ENCODE measurements at places on chromosomes 5 and 9.
A peak's percentile ranks its signal among the peaks of the same experiment; 100 is the strongest.

- DNase-seq, result no peak
Observed at GRCh38 chr5:76099286-76099702, 16.1 kb downstream of the SV2C start.

- DNase-seq, result no peak
Observed at GRCh38 chr9:123265833-123266232, 2.6 kb downstream of the STRBP start.

DNA sequence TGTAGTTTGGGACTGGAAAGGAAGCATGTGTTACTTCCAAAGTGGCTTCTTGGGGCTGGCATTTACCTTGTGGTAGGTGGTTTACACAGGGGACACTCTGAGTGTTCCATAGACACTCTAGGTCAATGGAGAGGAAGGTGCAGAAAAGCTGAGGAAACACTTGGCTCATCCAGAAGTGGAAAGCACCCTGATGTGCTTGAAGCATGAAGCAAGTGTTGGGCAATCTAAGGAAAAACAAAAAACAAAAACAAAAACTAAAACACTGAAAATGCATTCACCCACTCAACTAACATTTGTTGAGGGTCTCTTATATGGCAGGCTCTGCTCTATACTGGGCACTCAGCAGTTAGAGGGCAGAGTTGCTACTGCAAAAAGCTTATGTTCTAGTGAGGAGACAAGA, 2.9 kb upstream of the ERAP2 start:
- no peak for DNase-seq

DNA sequence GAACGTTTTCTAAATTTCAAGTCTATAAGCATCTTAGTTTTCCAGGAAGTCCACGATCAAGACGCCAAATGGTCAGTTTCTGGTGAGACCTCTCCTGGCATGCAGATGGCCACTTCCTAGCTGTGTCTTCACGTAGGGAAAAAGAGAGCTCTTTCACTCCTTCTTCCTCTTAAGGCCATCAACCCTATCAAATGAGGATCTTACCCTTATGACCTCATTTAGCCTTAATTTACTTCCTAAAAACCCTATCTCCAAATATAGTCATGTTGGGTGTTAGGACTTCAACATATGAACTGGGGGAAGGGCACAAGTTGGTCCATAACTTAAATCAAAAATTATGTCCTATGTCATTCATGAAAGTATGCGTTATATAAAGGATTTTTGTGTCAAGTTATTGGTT, 229.5 kb downstream of the ARL15 start:
- no peak for DNase-seq

DNA sequence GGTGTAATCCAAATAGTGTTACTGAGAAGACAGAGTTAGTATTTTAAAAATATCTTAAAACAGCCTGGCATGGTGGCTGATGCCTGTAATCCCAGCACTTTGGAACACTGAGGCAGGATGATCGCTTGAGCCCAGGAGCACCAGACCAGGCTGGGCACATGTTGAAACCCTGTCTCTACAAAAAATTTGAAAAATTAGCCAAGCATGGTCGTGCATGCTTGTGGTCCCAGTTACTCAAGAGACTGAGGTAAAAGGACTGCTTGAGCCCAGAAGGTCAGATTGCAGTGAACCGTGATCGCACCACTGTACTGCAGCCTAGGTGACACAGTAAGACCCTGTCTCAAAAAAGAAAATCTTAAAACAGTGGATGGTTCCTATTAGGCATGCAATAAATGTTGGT, 12.4 kb downstream of the IFNA1 start:
- DNase-seq, result no peak

DNA sequence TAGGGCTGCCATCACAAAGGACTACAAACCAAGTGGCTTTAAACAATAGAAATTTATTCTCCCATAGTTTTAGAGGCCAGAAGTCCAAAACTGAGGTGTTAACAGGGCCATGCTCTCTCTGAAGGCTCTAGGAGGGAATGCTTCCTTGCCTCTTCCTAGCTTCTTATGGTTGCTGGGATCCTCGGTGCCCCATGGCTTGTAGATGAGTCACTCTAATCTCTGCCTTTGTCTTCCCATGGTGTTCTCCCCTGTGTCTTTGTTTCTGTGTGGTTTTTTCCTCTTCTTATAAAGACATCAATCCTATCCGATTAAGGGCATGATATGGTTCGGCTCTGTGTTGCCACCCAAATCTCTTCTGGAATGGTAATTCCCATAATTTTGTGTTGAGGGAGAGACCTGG, 178.8 kb upstream of the NREP start:
- DNase-seq, result no peak

GRCh38 chr9:3887221-3887653, 361.4 kb upstream of the RFX3 start:
- peak; percentile 86 for DNase-seq

- DNase-seq, result no peak
Observed at GRCh38 chr9:83707518-83707767, 315 bp downstream of the UBQLN1 start.

- no peak for DNase-seq
Observed at GRCh38 chr9:136057236-136058081, 37.6 kb downstream of the NACC2 start.

- DNase-seq, result peak; percentile 89
Observed at GRCh38 chr9:129174102-129174723, 3.8 kb downstream of the IER5L start.

GRCh38 chr9:123283455-123283854, 15.1 kb upstream of the STRBP start:
- DNase-seq, result no peak

All from NCI-H774 (cell line).